ENCODE measurements at places on chromosomes 3 and 15. TPM values are rescaled to one million over a fixed set of nuclear protein-coding genes. Genes with fewer than 3 reads are reported as not detected.

Gene ACSBG1
- total RNA-seq = 0.08 TPM

Gene SLC28A1
- 2.7 TPM for total RNA-seq

Gene ACAN
- 0.16 TPM for total RNA-seq

Gene SYNPR
- total RNA-seq = 0.52 TPM

Gene EPHB1
- total RNA-seq = 2.3 TPM

Gene VEPH1
- 4.7 TPM for total RNA-seq

Gene LRRC31
- total RNA-seq = 6.5 TPM

Gene SLC15A2
- total RNA-seq = 6.5 TPM

Gene GRAMD2A
- 4.4 TPM for total RNA-seq

Gene ST8SIA2
- total RNA-seq = 0.87 TPM

Gene ANKRD63
- total RNA-seq = 0.30 TPM

Gene LRRC3B
- 5.9 TPM for total RNA-seq

Gene UCN2
- 0.08 TPM for total RNA-seq

Gene THSD4
- 7.0 TPM for total RNA-seq

Gene BNC1
- 24.3 TPM for total RNA-seq

Gene SPINK8
- total RNA-seq = not detected

Gene CMTM7
- 11.4 TPM for total RNA-seq

Gene WDR93
- total RNA-seq = 0.13 TPM

Gene GP5
- total RNA-seq = 0.27 TPM

Gene CP
- total RNA-seq = 22.3 TPM

Gene RAB6B
- total RNA-seq = 9.1 TPM

Gene A4GNT
- 0.67 TPM for total RNA-seq

Gene NLGN1
- 8.5 TPM for total RNA-seq
